ENCODE measurements at places on chromosomes 11 and 22.

- DNase-seq = no peak
Measured at GRCh38 chr11:62487738-62488551, 58.7 kb downstream of the AHNAK start.

- DNase-seq = no peak
Measured at GRCh38 chr22:28984482-28985158, 77.0 kb downstream of the C22orf31 start.

GRCh38 chr22:46848197-46848596, 85.7 kb downstream of the TBC1D22A start:
- no peak for DNase-seq

- no peak for DNase-seq
Measured at GRCh38 chr11:14334893-14335292, 24.1 kb downstream of the RRAS2 start.

DNA sequence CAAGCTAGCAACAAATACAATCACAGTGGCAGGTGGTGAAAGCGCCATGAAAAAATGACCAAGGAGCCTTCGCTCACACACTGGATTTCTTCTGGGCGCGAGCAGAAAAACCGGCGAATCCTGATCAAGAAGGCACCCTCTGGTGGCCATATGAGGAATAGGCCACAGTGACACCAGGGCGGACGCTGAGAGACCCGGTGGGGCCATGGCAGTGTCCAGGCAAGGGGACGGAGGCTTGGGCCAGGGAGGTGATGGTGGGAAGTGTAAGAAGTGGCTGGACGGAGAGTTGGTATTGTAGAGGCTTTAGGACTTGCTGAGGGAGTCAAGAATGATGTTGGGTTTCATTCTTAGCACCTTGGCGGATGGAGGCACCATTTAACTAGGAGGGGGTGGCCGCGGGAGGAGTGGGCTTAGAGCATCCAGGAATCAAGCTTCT, 16.9 kb upstream of the RAC2 start:
- DNase-seq = no peak

GRCh38 chr22:36865346-36865745, 4.5 kb downstream of the NCF4 start:
- DNase-seq = no peak

- DNase-seq = no peak
Measured at GRCh38 chr11:126479178-126479930, 123.9 kb downstream of the ST3GAL4 start.

DNA sequence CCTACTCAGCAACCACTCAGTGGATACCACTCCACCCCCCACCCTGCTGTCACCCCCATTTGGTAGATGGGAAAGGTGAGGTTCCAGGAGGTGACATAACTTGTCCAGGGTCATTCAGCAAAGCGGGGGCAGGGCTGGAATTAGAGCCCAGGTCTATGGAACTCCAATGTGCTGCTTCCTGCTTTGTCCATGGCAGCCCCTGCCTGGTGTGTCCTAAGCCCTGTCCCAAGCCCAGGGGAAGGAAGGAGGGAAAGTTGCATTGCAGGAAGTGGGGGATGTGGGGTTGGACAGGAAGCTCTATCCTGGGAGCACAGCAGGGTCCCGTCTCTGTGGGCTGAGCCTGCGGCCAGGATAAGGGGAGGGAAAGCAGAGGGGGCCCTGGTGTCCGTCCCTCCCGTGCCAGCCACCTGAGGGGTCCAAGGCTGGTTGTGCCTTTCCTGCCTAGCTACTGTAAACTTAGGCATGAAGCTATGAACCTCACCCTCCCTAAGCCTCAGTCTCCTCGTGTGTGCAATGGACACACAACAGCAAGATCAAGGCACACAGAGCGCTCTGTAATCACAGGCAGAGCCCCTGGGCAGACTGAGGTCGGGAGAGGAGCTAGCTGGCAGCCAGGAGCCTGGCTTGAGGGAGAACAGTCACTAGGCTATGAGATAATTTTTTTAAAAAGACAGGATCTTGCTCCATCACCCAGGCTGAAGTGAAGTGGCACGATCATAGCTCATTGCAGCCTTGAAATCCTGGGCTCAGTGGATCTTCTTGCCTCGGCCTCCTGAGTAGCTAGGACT, 12.9 kb downstream of the GAL3ST1 start:
- DNase-seq = no peak

- DNase-seq = no peak
Measured at GRCh38 chr11:125955856-125956255, 10.0 kb downstream of the VSIG10L2 start.

DNA sequence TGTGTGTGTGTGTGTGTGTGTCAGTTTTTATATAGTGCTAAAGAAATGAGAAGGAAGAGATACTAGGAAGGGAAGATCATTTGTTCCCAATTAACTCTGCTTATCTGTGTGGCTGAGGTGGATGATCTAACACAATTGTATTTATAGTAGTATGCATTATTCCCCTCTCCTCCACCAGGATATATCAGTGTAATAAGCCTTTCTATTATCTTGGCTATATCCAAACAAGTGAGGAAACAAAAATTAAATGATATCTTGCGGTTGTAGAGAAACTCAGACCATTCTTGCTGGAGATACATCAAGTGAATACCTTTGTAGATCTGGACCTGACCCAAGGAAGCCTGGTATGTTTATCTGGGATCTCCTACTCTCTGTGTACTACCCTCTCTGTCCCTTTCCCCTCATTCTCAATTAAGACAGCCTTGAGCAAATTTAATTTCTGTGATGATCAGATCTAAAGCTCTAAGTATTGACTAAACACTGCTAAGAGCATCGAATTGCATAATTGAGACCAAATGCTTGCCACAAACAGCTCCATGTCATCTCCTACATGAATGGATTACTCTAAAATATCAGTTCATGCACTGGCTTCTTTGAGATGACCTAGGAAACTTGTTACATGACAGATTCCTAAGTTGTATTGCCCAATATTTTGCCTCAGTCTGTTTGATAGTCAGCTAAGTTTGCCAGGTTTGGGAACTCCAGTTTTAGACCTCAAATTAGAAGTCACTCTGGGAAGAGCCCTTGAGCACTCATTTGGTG, 185.3 kb upstream of the CTSC start:
- DNase-seq = no peak

Data from NCI-H187 (cell line).